Neural crest cell (in vitro differentiated cells): ENCODE measurements at places on chromosomes 13 and 19. TPM values are rescaled to one million over a fixed set of nuclear protein-coding genes. Genes with fewer than 3 reads are reported as not detected.

- H3K27me3 ChIP-seq, result no peaks in the 10 kb centered on the region
- H3K4me1 ChIP-seq, result no peaks in the 10 kb centered on the region
- no peak overlapping the region for H3K4me3 ChIP-seq
- DNase-seq, result no peak
Measured at GRCh38 chr13:83297586-83298290, 584.5 kb downstream of the SLITRK1 start.

Gene ZNF420
- total RNA-seq, result 12.2 and 14.2 TPM in 2 replicates

Gene UPF1
- 73.1 and 76.5 TPM in 2 replicates for total RNA-seq

DNA sequence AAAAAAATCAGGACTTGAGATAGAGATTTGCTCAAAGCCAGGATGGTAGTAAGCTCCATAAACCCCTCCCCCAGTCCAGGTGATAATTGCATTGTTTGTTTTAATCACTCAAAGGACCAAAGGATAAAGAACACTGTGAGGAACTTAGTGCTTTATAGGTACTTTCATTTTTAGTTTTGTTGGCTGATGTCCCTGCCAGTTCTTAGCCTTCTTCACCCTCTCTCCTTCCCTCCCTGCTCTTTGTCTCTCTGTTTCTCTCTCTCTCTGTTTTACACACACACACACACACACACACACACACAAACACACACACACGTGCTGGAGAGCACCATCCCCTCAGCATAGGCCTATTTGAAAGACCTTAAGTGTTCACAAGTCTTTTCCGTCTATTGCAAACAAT is 5.2 kb downstream of the FRY start:
- peak overlapping the region; percentile 17 for H3K27ac ChIP-seq
- H3K27me3 ChIP-seq, result peaks cover 10% of the 10 kb centered on the region
- peaks cover 13% of the 10 kb centered on the region for H3K4me1 ChIP-seq
- H3K36me3 ChIP-seq, result no peaks in the 10 kb centered on the region
- no peak for DNase-seq
- no peak overlapping the region for H3K4me3 ChIP-seq

Gene RAB20
- total RNA-seq, result 0.59 and 0.77 TPM in 2 replicates

Gene DOCK6
- total RNA-seq, result 34.7 and 40.6 TPM in 2 replicates

DNA sequence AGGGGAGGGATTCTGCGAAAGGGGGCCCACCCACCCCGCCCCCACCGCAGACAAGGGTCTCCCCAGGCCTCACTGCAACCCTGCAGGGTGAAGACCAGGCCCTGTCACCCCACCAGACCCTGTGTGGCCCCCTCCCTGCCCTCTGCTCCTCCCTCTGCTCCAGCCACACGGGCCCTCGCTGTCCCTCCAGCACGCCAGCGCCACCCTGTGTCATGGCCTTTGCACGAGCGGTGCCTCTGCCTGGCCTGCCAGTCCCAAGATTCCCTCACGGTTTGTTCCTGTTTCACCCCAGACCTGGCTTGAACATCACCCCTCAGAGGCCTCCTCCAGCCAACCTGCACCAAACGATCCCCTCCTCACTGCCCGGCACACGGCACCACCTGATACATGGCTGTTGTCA is 27.3 kb downstream of the PIP5K1C start:
- no peak for DNase-seq
- H3K4me3 ChIP-seq, result no peak overlapping the region
- no peaks in the 10 kb centered on the region for H3K36me3 ChIP-seq
- H3K27ac ChIP-seq, result no peak overlapping the region
- H3K27me3 ChIP-seq, result no peaks in the 10 kb centered on the region
- peaks cover 25% of the 10 kb centered on the region for H3K4me1 ChIP-seq

Gene SIGLEC9
- total RNA-seq, result not detected in 2 replicates

GRCh38 chr13:76723551-76724232 is 162.5 kb downstream of the KCTD12 start:
- peaks cover 4% of the 10 kb centered on the region for H3K36me3 ChIP-seq
- no peak overlapping the region for H3K4me3 ChIP-seq
- H3K27ac ChIP-seq, result no peak overlapping the region
- peaks cover 5% of the 10 kb centered on the region for H3K4me1 ChIP-seq

Gene LILRB1
- not detected in 2 replicates for total RNA-seq

- H3K4me1 ChIP-seq, result peaks cover 37% of the 10 kb centered on the region
- H3K27ac ChIP-seq, result no peak overlapping the region
- no peak overlapping the region for H3K4me3 ChIP-seq
- no peak for DNase-seq
Measured at GRCh38 chr13:60755380-60756163, 358.6 kb downstream of the TDRD3 start.

- no peaks in the 10 kb centered on the region for H3K27me3 ChIP-seq
- DNase-seq, result no peak
- H3K4me3 ChIP-seq, result no peak overlapping the region
- H3K36me3 ChIP-seq, result peaks cover 3% of the 10 kb centered on the region
- no peaks in the 10 kb centered on the region for H3K4me1 ChIP-seq
Measured at GRCh38 chr19:14459703-14460102, 15.5 kb downstream of the PTGER1 start.
